ENCODE measurements at places on chromosomes 2 and 18.

DNA sequence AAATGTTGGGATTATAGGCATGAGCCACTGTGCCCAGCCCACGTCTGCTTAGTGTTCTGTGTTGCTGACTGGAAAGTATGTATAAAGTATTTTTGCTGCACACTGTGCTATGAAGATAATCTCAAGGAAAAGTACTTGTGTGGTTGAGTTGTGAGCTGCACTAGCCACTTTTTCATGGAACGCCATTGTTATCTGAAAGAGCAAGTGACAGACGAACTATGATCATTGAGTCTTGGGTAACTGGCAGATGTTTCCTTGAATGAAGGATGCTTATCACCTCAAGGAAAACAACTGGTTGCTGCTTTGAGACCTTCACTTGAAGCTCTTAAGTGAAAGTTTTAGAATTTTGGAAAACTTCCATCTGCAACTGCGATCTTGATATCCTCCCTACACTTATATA lies 82.2 kb upstream of the KCTD1 start:
- no peak for DNase-seq

DNA sequence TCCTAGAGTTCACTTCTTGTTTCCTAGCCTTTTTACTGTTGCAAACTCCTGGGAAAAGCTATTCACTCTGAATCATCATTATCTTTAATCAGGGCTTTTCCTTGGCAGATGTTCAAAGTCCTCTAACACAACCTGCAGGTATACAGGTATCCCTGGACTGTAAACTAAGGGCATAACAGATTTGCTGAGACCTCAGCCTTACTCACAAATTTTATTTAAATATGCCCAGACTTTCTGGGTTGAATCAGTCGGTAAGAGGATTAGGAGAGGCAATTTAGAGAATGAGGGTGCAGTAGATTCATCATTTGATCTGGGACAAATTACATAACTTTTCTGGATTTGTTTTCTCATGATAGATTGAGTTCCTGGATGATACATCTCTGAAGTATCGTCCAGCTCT lies 217.8 kb upstream of the STON1 start:
- DNase-seq = no peak

DNA sequence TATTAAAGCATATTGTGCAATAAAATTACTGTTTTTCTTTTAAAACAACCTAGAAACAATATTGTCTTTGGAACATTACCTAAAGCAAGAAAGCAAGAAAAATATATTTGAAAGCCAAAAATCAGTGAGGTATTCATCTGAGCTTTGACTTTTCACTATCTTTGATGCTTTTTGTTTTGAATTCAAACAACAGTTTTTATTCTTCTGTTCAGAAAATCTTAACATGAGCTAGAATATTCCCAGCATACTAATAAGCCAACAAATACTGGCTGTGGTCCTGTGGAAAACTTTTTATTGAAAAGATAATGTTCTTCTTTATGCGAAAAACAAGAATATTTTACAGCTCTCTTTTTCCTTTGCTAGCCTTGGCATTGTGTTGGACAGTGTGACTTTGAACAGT lies 19.8 kb downstream of the FAM171B start:
- DNase-seq = no peak

DNA sequence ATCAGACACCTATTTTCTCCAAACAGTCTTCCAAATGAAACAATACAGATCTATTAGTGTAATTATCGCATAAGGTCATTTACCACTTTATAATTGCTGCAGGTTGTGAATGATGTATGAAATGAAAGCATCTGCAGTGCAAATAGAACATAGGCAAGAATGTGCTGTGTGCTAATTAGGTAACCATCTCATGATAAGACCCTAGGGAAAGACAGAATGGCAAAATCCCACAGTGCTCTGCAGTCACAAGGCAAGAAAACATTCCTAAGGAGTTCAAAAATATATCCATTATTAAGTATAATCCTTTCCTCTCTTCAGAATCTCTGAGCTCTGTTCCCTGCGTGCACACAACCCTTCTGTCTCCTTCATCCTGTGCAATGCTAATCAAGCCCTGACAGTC lies 488.1 kb downstream of the NR4A2 start:
- no peak for DNase-seq

GRCh38 chr2:119113489-119113770 lies 45.1 kb downstream of the C1QL2 start:
- DNase-seq = no peak

DNA sequence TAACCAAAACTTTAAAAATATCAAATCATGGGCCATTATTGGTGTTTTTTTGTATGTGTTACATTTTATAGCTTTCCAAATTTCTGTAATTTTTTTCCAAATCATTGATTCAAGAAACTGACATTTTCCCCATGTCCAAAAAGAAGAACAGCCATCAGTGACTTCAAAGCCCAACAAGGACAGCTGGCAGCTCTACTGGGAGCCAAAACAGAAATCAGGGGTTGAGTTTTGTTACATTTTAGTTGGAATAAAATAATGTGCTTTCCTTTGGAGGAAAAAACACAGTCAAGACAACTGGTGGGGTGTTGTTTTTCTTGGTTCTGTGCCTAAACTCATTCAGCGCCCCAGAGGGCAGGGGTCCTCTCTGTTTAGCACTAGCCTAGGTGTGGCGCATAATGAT lies 23.8 kb downstream of the AKAIN1 start:
- DNase-seq = no peak

DNA sequence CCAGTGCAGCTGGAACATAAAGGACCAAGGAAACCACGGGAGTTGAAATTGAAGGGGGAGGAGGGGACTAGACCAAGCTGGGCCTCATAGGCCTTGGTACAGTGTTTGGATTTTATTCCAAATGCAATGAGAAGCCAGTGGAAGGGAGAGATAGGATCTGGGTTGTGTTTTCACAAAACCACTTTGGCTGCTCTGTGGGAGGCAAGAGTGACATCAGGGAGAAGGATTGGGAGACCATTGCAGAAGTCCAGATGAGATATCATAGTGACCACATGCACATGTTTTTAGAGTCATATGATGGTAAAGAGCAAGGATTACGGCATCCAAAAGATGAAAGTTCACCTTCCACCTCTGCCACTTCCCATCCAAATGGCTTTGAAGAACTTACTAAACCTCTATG lies 210.2 kb downstream of the PAX3 start:
- no peak for DNase-seq

DNA sequence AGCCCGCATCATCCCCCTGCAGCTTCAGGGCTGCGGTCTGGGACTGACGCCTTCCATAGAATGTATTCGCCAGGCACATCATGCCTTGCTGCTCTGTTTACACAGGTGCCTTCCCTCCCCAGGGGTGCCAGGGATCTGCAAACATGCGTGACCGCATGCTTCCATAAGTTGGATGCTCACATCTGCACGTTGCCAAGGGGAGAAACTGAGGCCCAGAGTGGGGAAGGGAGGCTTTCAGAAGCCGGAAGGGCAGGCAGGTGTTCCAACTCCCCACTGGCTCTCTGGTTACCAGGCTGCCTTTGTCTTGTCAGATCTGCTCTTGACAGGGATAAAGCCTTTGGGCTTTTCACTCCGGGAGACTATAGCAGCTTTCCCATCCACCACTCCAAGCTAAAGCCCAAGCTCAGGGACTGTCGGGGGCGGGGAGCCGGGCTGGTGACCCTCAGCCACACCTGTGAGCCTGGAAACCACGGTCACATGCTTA lies 125.8 kb upstream of the TNP1 start:
- DNase-seq = no peak

DNA sequence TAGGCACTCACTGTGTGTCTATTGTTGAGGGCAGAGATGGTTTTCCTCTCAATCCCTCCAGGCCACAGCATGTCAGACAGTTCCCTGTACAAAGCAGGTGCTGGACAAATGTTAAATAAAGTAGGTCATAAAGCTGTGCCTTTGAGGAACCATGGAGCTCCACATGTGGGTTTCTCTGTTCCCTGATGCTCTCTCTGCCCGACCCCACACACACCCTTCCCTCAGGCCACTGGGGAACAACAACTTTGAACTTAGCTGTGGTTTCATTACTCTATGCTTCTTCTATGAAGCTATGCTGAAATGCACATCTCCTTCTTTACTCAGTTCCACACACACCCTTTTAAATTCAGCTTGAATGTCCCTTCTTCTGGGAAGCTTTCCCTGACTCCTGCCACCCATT lies 415.3 kb downstream of the HRH4 start:
- DNase-seq = no peak
